ENCODE measurements at places on chromosomes 12 and 14. TPM values are rescaled to one million over a fixed set of nuclear protein-coding genes. Genes with fewer than 3 reads are reported as not detected.

LRIG3 gene
- not detected for total RNA-seq

LYSET gene
- 13.6 TPM for total RNA-seq

MUCL1 gene
- total RNA-seq, result not detected

KLHL33 gene
- 0.10 TPM for total RNA-seq

DLK1 gene
- not detected for total RNA-seq

FOXA1 gene
- total RNA-seq, result 0.42 TPM

AQP6 gene
- not detected for total RNA-seq

ACTN1 gene
- total RNA-seq, result 80.8 TPM

NDRG2 gene
- 9.7 TPM for total RNA-seq

NRDE2 gene
- 15.0 TPM for total RNA-seq

CISTR gene
- total RNA-seq, result not detected

RNASE7 gene
- total RNA-seq, result not detected

PDE3A gene
- 1.3 TPM for total RNA-seq

TMX1 gene
- total RNA-seq, result 34.8 TPM

CDKL1 gene
- 4.6 TPM for total RNA-seq

SPX gene
- total RNA-seq, result 11.2 TPM

PPFIA2 gene
- not detected for total RNA-seq

KRT7 gene
- total RNA-seq, result not detected

OAS2 gene
- 22.2 TPM for total RNA-seq

FGD6 gene
- 5.2 TPM for total RNA-seq

FCF1 gene
- total RNA-seq, result 25.8 TPM

ARHGEF25 gene
- total RNA-seq, result 0.31 TPM

FGF23 gene
- not detected for total RNA-seq

ZC2HC1C gene
- not detected for total RNA-seq

C1QL4 gene
- 0.10 TPM for total RNA-seq

SLCO1A2 gene
- total RNA-seq, result under 0.01 TPM

PZP gene
- total RNA-seq, result not detected

PLEKHG3 gene
- 6.7 TPM for total RNA-seq

KCNC2 gene
- total RNA-seq, result not detected

EIF2S3B gene
- total RNA-seq, result 19.1 TPM

RFLNA gene
- 0.10 TPM for total RNA-seq

DIO2 gene
- not detected for total RNA-seq

KCNK10 gene
- total RNA-seq, result 0.10 TPM

GALC gene
- total RNA-seq, result 28.0 TPM

MAGOHB gene
- 10.1 TPM for total RNA-seq

IFNG-AS1 gene
- total RNA-seq, result 1.7 TPM

PTGDR gene
- 3.8 TPM for total RNA-seq
